Thoracic aorta (tissue), 2 donors: ENCODE measurements at places on chromosomes 4 and X.

DNA sequence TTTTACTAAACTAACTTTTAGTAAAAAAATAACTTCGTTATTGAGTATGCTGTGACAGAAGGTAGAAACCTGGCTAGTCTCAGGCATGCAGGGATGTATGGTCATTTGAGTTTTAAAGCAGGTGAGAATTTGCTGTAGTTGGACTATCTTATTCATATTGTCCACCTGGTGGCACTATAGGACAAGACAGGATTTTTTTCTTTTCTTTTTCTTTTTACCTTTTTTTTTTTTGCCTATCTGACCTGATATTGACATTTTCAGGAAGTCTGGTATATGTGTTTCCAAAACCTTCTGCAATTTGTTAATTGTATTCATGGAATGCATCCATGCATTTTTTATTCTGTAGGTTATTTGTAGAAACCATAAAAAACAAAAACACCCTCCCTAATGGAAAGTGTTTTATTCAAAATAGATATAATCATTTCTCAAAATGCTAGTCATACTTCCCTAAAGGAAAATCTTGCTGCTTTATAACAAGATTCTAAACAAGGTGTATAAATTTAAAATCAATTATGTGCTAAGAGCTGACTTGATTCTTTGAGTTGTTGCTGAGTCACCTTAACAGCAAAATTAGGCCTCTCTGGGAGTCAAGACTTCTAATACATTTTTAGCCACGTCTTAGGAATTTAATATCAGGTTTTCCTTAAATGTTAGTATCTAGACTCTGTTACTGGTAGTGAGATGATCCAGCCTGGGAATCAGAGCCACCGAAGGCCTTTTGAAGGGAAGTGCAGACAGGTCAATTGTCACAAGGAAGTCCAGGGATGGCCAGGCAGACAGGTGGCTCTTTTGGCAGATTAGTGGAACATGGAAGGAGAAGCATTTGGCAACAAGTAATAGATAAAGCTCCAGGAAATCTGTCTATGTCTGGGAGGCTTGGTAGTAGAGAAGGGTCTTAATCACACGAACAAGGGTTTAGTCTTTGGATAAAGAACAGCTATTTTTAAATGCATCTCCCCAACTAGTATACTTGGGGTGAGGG lies 201.3 kb upstream of the GNPDA2 start:
- H3K4me3 ChIP-seq = no peak overlapping the region
- H3K27me3 ChIP-seq = no peaks in the 10 kb centered on the region
- H3K36me3 ChIP-seq = no peaks in the 10 kb centered on the region
- no peaks in the 10 kb centered on the region for H3K4me1 ChIP-seq
- no peak for DNase-seq

DNA sequence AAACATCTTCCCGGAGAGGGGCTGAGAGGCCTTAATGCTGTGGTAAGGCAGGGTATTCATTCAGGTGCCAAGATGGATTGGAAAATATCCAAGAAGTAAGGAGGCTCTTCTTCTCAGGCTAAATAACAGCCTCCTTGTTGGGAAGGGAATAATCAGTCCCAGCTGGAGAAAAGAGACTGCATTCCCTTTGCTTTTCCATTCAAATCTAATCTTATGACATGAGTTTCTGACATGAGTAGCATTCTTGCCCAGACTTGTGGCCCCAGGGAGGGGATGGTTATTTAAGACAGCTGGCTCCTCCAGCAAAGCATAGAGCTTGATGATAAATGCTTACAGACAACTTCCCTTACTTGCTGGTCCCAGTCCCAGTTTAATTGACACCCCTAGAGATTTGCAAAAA lies 98.3 kb downstream of the DCLK2 start:
- no peaks in the 10 kb centered on the region for H3K36me3 ChIP-seq
- H3K4me1 ChIP-seq = peaks cover 29% of the 10 kb centered on the region
- no peak for DNase-seq

- no peak for DNase-seq
- no peaks in the 10 kb centered on the region for H3K36me3 ChIP-seq
- no peak overlapping the region for H3K27ac ChIP-seq
These were observed 85.4 kb downstream of the TIGD2 start for GRCh38 chr4:89196745-89197144.

DNA sequence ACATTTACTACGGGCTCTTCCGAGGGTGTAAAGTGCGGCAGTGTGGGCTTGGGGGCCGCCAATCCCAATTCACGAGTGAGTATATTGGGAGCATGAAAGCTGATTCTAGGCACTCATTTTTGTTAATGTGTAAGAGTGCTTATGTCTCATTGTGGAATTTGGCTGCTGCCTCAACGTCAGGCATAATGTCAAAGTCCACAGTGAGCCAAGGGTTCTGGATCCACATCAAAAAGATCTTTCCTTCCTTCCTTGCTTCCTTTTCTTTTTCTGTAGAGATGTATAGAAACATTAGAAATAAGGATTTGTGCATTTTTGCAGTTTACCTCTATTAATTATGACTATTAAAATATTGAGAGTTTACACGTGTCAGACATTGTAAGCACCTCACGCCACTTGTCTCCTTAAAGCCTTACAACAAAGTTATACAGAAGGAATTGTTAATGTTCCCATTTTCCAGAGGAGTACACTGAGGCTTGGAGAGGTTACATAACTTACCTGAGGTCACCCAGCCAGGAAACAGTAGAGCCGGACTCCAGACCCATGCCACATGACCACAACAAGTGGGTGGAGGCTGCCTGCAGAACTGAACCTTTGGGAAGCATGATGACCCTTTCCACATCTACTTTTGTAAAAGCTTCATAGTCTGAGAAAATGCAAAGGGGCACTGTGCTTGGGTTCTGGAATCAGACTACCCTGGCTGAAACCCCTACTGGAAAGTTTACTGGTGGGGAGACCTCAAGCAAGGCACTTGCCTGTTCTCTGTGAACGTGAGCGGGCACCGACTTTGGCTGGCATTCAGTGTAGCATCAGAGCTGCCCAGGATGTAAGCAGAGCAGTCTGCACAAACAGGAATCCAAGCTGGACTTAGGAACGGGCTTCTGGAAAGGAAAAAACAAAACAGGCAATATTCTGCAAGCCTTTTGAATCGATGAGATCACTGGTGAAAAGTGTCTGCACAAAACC lies 761 bp downstream of the CLRN2 start:
- H3K27me3 ChIP-seq = no peaks in the 10 kb centered on the region
- no peak overlapping the region for H3K27ac ChIP-seq
- H3K4me3 ChIP-seq = no peak overlapping the region
- no peaks in the 10 kb centered on the region for H3K36me3 ChIP-seq
- no peak for DNase-seq

- no peak for DNase-seq
- H3K4me1 ChIP-seq = peaks cover 3% of the 10 kb centered on the region
- H3K36me3 ChIP-seq = no peaks in the 10 kb centered on the region
- H3K4me3 ChIP-seq = no peak overlapping the region
- no peaks in the 10 kb centered on the region for H3K27me3 ChIP-seq
These were observed 26.8 kb upstream of the SOD3 start for GRCh38 chr4:24768604-24769003.

GRCh38 chrX:153551135-153551534 lies 33.7 kb downstream of the ATP2B3 start:
- H3K36me3 ChIP-seq = no peaks in the 10 kb centered on the region
- no peak for DNase-seq
- H3K27me3 ChIP-seq = no peaks in the 10 kb centered on the region
- no peak overlapping the region for H3K4me3 ChIP-seq
- no peaks in the 10 kb centered on the region for H3K4me1 ChIP-seq
- no peak overlapping the region for H3K27ac ChIP-seq

DNA sequence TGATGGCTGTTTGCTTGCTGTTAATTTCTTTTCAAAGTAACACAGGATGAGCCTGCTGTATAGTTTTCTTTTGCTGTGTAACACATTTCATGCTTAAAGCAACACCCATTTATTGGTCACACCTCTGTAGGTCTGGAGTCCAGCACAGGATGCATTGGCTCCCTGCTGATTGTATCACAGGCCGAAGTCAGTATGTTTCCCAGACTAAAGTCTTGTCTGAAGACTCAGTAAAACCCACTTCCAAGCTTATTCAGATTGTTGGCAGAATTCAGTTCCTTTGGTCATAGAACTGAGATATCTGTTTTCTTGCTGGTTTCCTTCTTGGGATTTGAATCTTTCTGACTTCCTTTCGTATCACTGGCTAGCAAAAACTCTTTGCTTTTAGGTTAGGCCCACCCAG lies 54.3 kb downstream of the LRP2BP start:
- peaks cover 23% of the 10 kb centered on the region for H3K4me1 ChIP-seq
- DNase-seq = no peak

DNA sequence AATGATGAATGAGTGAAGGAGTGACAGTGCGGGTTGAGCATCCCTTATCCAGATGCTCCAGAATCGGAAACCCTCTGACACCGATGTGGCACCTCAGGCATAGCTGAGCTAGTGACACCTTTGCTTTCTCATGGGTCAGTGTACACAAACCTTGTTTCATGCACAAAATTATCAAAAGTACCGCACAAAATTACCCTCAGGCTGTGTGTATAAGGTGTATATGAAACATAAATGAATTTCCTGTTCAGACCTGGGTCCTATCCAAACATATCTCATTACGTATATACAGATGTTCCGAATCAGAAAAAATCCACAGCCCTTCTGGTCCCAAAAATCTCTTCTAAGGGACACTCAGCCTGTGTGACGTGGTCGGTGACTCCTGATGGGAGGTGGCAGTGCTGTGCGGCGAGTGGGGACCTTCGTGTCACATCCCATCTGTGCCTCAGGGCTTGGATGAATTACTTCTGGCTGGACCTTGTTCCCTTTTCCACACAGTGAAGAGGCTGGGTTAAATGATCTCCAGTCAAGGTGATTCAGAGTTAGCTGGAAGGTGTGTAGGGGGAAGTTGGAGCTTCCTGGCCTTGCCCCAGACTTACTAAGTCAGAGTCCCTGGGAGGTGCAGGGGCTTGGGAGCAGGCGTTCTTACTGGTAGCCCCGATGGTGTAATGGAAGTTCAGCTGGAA lies 18.8 kb downstream of the RGS12 start:
- H3K27me3 ChIP-seq = no peaks in the 10 kb centered on the region
- H3K4me3 ChIP-seq = no peak overlapping the region
- peaks cover 4% of the 10 kb centered on the region for H3K36me3 ChIP-seq
- DNase-seq = no peak
- no peaks in the 10 kb centered on the region for H3K4me1 ChIP-seq

GRCh38 chr4:3365326-3365725 lies 72.5 kb downstream of the RGS12 start:
- H3K27ac ChIP-seq = no peak overlapping the region
- no peaks in the 10 kb centered on the region for H3K36me3 ChIP-seq
- H3K4me1 ChIP-seq = peaks cover 15% of the 10 kb centered on the region
- H3K27me3 ChIP-seq = no peaks in the 10 kb centered on the region
- no peak for DNase-seq

DNA sequence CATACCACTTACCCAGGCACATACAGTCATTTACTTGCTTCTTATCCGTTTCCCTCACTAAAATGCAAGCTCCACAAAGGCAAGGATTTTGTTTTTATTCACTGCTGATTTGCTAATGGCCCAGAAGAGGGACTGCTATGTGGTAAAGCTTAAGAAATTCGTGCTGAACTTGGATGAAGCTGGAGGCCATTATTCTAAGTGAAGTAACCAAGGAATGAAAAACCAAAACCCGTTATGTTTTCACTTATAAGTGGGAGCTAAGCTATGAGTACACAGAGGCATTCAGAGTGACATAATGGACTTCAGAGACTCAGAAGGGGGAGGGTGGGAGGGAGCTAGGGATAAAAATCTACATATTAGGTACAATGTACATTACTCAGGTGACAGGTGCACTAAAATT lies 47.2 kb downstream of the RAB33B start:
- no peaks in the 10 kb centered on the region for H3K4me1 ChIP-seq
- H3K27ac ChIP-seq = no peak overlapping the region
- no peak for DNase-seq
- H3K36me3 ChIP-seq = no peaks in the 10 kb centered on the region
- no peak overlapping the region for H3K4me3 ChIP-seq
- H3K27me3 ChIP-seq = no peaks in the 10 kb centered on the region

DNA sequence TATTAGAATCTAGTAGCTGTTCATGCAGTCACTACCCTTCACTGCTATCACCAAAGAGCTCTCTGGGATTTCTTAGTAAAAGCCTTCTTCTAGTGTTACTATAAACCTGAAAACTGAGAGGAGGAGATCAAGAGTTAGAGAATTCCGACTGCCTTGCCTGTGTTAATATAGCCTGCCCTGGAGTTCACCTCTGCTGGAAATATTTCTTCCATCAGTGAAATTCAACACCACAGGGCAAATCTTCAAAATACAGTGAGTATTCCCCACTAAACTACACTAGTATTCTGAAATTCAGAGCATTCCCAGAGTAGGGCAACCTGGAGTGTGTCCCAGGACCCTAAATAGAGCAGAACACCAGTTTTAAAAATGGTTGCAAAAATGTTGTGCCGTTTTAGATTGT lies 301.1 kb downstream of the ARHGAP24 start:
- peaks cover 19% of the 10 kb centered on the region for H3K4me1 ChIP-seq
- H3K27ac ChIP-seq = no peak overlapping the region
- no peak for DNase-seq
- no peaks in the 10 kb centered on the region for H3K36me3 ChIP-seq
- no peaks in the 10 kb centered on the region for H3K27me3 ChIP-seq

- no peaks in the 10 kb centered on the region for H3K27me3 ChIP-seq
- no peak overlapping the region for H3K4me3 ChIP-seq
- H3K36me3 ChIP-seq = no peaks in the 10 kb centered on the region
- H3K27ac ChIP-seq = no peak overlapping the region
These were observed 1047.4 kb upstream of the PABPC4L start for GRCh38 chr4:135249024-135249423.

DNA sequence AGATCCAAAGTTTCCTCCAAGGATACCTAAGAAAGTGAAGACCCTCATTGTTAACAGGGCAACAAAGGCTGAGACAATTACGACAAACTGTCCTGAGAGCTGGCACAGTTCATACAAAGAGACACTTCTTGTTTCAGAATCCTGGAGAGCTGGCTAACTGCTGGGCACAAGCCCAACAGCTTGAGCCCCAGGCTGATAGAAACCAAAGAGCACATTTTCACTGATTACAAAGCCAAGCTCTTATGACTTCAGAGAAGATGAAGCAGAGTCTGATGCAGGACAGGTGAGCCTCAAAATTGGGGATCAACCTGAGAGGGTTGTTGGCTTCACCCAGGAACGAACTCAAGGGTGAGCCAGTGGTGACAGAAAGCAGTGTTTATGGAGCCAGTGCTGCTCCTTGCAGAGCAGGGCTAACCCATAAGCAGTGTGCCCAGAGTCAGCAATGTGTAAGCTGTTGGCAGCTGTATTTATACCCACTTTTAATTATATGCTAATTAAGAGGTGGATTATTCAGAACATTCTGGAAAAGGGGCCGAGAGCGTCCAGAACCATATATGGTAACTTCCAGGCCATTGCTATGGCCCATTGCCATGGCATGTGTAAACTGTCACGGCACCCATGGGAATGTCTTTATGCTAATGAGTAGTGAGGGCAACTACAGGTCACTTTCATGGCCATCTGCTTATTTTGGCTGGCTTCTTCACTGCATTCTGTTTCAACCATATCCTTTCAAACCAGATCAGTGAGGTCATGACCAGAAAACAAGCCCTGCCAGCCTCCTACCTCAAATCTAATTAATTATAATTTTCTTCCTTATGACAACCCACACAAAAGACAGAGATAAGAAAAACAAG lies 183.7 kb downstream of the EVC2 start:
- no peak overlapping the region for H3K27ac ChIP-seq
- H3K4me1 ChIP-seq = no peaks in the 10 kb centered on the region
- DNase-seq = no peak
- no peaks in the 10 kb centered on the region for H3K27me3 ChIP-seq
- no peak overlapping the region for H3K4me3 ChIP-seq
